ENCODE measurements at places on chromosomes 13 and 19.

- DNase-seq = no peak
These were observed 421.8 kb downstream of the DCT start for GRCh38 chr13:94057618-94058186.

DNA sequence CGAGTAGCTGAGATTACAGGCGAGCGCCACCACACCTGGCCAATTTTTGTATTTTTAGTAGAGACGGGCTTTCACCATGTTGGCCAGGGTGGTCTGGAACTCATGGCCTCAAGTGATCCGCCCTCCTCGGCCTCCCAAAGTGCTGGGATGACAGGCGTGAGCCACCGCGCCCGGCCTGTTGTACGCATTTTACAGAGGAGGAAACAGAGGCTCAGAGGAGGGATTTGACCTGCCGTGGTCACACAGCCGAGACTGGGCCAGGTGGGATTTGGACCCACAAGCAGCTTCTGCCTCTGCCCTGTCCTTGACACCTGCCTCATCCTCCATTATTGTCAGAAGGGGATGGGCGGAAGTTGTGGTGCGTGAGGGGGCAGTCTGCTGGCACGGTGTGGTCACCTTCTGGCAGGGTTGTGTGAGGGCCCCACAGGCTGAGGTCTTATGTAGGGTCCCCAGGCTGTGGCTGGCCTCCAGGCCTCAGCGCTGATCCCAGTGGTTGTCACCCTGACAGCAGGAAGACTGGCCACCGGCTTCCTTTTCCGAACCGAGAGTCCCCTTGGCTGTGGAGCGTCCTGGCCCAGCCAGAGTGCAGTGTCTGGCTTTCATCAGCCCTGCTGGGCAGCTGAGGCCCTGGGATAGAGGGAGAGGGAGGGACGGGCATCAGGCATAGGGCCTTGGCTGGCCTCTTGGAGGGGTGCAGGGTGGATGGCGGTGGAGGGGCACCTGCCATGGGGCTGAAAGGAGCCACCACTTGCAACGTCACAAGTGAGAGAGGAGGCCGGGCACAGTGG, 20.3 kb downstream of the NFIC start:
- no peak for DNase-seq

DNA sequence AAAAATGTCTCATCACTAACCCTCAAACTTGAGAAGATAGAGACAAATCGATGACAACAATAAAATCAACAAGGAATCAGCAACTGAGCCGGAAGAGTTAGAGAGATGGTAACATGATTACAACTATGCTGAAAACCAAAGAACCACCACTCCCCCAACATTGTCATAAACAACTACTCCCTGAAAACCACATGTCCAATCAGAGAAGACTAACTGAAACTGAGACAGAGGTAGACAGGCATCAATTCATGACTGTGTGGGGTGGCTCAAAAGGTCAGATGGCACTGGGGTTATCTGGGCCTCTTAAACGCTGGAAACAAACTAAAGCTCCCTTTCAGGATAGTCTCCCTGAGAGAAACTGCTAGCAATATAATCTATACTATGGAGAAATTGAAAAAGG, 488.8 kb downstream of the KCTD12 start:
- DNase-seq = no peak

- no peak for DNase-seq
These were observed 4.0 kb downstream of the PDS5B start for GRCh38 chr13:32590266-32590665.

GRCh38 chr19:38135150-38135998, 88.6 kb downstream of the DPF1 start:
- DNase-seq = no peak

DNA sequence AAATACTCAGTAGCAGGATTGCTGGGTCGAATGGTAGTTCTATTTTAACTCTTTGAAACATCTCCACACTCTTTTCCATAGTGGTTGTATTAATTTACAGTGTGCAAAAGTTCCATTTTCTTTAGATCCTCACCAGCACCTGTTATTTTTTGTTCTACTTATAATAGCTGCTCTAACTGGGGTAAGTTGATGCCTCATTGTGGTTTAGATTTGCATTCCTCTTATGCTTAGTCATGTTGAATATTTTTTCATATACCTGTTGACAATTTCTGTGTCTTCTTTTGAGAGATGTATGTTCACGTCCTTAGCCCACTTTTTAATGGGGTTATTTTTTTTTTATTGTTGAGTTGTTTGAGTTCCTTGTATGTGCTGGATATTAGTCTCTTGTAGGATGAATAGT, 144.6 kb downstream of the NBEA start:
- no peak for DNase-seq

Measured in NCI-H2029 (cell line).